ENCODE measurements at places on chromosomes 4 and X. TPM values are rescaled to one million over a fixed set of nuclear protein-coding genes. Genes with fewer than 3 reads are reported as not detected.

FAM13A gene
- 0.30 TPM for polyA plus RNA-seq

PTPN13 gene
- not detected for polyA plus RNA-seq

GATA1 gene
- not detected for polyA plus RNA-seq

KDR gene
- not detected for polyA plus RNA-seq

GALNTL6 gene
- not detected for polyA plus RNA-seq

NWD2 gene
- polyA plus RNA-seq = not detected

MAOA gene
- polyA plus RNA-seq = not detected

ENPEP gene
- polyA plus RNA-seq = not detected

ANTXR2 gene
- 22.1 TPM for polyA plus RNA-seq

IL2 gene
- not detected for polyA plus RNA-seq

GABRE gene
- not detected for polyA plus RNA-seq

MAGEA4 gene
- polyA plus RNA-seq = not detected

TRAM1L1 gene
- not detected for polyA plus RNA-seq

IQCM gene
- not detected for polyA plus RNA-seq

MAGEE2 gene
- not detected for polyA plus RNA-seq

NPY2R gene
- polyA plus RNA-seq = not detected

PAGE2B gene
- not detected for polyA plus RNA-seq

YY2 gene
- 0.36 TPM for polyA plus RNA-seq

GUCY1A1 gene
- polyA plus RNA-seq = not detected

AKAP14 gene
- not detected for polyA plus RNA-seq

LONRF3 gene
- 0.68 TPM for polyA plus RNA-seq

RIBC1 gene
- 0.43 TPM for polyA plus RNA-seq

CXCL1 gene
- polyA plus RNA-seq = not detected

TMPRSS11E gene
- 0.40 TPM for polyA plus RNA-seq

ADGRA3 gene
- polyA plus RNA-seq = 0.41 TPM

FGF16 gene
- polyA plus RNA-seq = not detected

Measured in naive thymus-derived CD8-positive, alpha-beta T cell (primary cell).